ENCODE measurements at places on chromosomes 13 and 19.

DNA sequence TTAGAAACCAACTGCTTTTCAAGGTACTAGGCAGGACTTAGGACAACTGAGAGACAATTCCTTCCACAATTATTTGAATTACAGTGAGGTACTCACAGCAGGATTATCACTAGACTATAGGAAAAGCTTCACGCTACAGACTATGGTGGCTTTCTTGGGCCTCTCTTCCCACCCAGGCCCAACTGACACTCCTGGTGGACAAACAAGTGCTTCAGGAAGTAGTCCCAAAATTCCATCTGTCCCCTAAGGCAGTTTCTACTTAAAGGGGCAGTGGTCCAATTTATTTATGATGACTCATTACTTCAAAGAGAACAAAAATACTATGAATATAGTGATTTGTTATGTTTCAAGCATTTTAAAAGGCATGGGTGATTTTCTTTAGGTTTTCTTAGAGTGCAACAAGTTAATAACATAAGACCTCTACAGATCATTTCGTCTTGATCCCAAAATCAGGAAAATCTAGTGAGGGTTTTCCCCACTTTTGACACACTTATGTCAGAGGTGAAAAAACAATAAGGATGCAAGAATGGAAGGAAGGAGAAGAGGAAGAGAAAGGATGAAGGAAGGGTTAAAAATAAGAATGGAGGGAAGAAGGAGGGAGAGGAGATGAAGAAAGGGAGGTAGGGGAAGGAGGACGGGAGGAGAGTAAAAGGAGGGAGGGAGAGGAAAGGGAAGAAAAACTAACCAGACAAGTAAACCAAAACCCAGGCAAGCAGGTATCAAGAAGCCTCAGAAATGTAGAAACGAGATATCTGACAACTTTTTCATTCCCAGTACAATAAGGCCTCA, 100.7 kb downstream of the SERP2 start:
- DNase-seq, result no peak

GRCh38 chr19:45276284-45276687, 25.2 kb downstream of the MARK4 start:
- DNase-seq, result no peak

GRCh38 chr13:32409561-32410421, 18.1 kb downstream of the N4BP2L1 start:
- DNase-seq, result no peak

- no peak for DNase-seq
These were observed 716 bp upstream of the MAP2K2 start for GRCh38 chr19:4124638-4125037.

- DNase-seq, result no peak
These were observed 1.4 kb downstream of the ZNF575 start for GRCh38 chr19:43534305-43534815.

- peak; percentile 25 for DNase-seq
These were observed at the start of gene ZNF577 for GRCh38 chr19:51887522-51888498. Gene ZNF577, minus strand, starts transcription at chr19:51887951. Its CDS starts 7,569 bp downstream, at chr19:51880382.

DNA sequence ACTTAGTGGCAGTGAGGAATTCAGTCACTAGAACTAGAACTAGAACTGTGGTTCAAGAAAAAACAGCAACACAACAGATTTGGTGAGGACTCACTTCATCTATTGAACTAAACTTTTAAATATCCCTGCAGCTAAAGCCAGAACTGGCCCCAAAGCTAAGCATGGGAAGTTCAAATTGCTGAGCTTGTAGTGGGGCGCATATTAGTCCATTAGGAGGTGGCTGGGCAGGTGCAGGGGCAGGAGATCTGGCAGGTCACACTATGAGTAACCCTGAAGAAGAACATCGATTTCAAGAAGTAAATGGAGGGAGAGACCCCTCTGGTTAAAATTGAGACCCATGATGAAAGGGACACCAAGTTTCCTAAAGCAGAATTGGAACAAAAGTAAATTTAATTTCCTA, 73.8 kb upstream of the UBAC2 start:
- no peak for DNase-seq

DNA sequence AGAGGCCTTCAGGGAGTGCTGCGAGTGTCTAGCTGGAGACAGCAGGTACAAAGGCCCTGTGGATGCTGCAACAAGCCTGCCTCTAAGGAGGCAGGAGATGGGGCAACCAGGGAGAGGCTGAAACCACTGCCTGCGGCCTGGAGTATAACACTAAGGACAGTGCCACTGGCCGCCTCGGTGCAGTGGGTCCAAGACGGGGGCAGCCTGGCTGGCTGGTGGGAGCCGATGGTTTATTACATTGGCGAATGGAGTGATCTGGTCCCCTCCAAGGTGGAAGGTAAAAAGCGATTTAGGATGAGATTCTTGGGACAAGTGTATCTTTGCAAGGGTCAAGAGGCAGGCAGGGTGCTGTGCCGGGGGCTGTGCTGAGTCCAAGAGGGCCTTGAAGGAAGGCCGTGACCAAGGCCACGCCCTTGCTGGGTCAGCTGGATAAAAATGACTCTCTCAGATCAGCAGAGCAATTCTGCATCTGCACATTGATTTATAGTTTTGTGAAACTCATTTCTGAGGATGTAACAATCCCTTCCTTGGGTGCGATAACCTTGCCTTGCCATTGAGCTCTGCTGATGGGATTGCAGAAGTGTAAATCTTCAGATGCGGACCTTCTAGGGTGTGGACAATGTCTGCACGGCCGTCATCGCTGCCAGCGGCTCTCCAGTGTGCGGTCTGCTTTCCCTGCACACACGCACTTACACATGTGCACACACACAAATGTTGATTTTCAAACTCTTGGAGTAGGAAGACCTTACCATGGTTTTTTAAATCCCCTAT, 6.0 kb downstream of the TMEM255B start:
- no peak for DNase-seq

- no peak for DNase-seq
These were observed 44.1 kb downstream of the RFC3 start for GRCh38 chr13:33862016-33862415.

DNA sequence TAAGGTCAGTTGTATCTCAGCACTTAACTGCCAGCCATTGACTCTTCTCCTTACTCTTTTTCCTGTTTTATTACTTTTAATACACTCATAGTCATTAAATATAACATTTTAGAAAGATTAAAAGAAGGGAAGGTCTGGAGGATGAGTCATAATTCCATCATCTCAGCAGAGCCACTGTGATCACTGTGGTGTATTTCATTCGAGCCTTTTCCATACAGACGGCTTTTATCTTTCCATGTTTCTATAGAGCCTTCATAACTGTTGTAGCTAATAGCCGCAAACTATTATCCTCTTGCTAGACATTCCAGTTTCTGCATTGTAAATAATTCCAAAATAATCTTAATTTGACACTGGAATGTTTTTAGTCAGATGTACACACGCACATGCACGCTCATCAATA, 4.7 kb upstream of the FLT1 start:
- no peak for DNase-seq

GRCh38 chr13:39315796-39316195, 277.5 kb downstream of the NHLRC3 start:
- no peak for DNase-seq

GRCh38 chr13:25874064-25874737, 177.6 kb downstream of the SHISA2 start:
- no peak for DNase-seq

- DNase-seq, result no peak
These were observed 15.2 kb upstream of the SUPT20H start for GRCh38 chr13:37074703-37075102.

GRCh38 chr13:104357174-104357573, 1291.0 kb upstream of the SLC10A2 start:
- DNase-seq, result no peak

GRCh38 chr19:13819238-13819637, 24.0 kb downstream of the ZSWIM4 start:
- no peak for DNase-seq

GRCh38 chr19:3061182-3062161, 823 bp downstream of the TLE5 start:
- peak; percentile 35 for DNase-seq

DNA sequence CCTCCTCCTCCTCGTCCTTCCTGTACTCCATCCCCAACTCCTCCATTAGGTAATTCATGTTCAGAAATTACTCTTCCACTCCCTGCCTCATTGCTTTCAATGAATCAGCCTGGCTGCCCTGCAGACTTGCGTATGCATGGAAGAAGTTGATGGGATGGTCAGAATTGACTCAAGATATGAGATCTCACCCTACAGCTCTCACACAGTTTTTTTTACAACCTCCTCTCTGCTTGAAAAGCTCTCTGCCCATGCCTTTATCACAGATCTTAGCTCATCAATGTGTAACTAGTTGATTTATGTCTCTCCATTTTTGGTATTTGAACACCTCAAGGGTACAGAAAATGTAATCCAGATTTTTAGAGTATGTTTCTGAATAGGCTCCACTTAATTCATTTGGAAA, 506.9 kb downstream of the TBC1D4 start:
- DNase-seq, result no peak

- DNase-seq, result no peak
These were observed 62.9 kb upstream of the IPO5 start for GRCh38 chr13:97890573-97890972.

DNA sequence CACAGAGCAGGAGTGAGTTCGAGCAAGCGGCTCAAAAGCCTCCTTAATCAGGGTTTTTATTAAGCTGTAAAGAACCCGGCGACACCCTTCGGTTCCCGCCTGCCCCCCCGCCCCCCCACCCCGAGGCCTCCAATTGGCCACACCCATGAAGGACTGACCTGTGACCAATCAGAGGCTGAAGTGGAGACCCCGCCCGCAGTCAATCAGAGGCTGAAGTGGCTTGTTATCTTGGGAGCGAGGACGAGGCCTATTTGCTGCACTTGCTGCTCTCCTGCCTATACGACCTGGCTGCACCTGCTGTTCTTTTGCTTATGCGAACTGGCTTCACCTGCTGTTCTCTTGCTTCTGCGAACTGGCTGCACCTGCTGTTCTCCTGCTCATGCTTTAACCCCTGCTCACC, 844.9 kb downstream of the OLFM4 start:
- DNase-seq, result no peak

DNA sequence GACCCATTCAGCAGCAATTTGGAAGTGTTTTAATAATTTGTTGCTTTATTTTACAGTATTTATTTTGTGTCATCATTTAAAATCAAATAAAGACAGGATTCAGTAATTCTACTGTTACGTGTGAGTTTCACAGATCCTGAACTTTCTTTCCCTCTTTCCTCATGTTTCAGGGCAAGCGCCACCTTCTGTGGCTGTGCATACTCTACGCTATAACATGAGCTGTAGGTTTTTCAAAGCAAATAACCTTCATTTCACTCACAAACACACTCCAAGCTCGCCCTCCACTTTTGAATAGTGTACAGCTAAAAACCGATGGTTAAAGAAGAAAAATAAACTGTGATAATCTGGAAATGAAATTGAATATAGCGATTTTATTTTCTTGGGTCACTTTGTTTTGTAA, 753.3 kb downstream of the OLFM4 start:
- DNase-seq, result no peak

- DNase-seq, result no peak
These were observed 3.0 kb downstream of the ABCA7 start for GRCh38 chr19:1042689-1043511.

GRCh38 chr13:90826688-90827087, 520.8 kb upstream of the MIR17HG start:
- no peak for DNase-seq

- peak; percentile 73 for DNase-seq
These were observed 43.1 kb downstream of the CYP4F22 start for GRCh38 chr19:15551293-15552004.

- no peak for DNase-seq
These were observed 16.2 kb downstream of the SOX21 start for GRCh38 chr13:94696171-94696570.
